Activated T-cell treated with anti-CD3 and anti-CD28 coated beads for 48 hours (primary cell): ENCODE measurements at places on chromosomes 7 and 10.

DNA sequence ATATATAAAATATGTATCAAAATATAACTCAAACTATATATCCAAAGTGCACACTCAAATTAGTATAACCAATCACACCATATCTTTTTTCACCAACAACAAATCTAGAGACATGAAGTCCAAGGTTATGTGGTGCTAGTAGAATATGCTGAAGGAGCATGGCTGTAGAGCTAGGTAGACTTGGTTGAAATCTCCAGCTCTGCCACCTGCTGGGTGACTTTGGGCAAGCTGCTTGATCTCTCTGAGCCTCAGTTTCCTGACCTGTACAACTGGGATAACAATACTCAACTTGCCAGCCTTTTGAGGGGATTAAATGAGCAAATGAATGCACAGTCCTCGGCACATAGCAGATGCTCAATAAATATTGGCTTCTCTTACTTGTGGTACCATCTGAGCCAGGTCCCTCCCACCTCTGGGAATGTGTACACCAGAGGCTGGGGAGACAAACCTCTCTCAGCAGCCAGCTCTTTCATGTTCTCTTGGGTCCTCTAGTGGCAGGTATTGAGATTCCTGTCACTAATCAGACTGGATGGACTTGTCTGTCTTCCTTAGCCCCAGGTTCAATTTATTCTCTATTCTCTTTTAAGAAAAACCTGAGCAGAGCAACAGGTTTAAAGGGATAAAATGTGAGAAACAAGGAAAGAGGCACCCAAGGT, 94.3 kb upstream of the PDE1C start:
- DNase-seq: no peak

GRCh38 chr10:5775685-5776084, 37.5 kb downstream of the GDI2 start:
- peak; percentile 61 for DNase-seq

- no peak for DNase-seq
Measured at GRCh38 chr7:2800931-2801688, 43.0 kb downstream of the GNA12 start.

GRCh38 chr10:6024334-6024682, 37.9 kb downstream of the IL2RA start:
- no peak for DNase-seq

GRCh38 chr7:157875230-157876179, 538.7 kb downstream of the DNAJB6 start:
- DNase-seq: peak; percentile 43

DNA sequence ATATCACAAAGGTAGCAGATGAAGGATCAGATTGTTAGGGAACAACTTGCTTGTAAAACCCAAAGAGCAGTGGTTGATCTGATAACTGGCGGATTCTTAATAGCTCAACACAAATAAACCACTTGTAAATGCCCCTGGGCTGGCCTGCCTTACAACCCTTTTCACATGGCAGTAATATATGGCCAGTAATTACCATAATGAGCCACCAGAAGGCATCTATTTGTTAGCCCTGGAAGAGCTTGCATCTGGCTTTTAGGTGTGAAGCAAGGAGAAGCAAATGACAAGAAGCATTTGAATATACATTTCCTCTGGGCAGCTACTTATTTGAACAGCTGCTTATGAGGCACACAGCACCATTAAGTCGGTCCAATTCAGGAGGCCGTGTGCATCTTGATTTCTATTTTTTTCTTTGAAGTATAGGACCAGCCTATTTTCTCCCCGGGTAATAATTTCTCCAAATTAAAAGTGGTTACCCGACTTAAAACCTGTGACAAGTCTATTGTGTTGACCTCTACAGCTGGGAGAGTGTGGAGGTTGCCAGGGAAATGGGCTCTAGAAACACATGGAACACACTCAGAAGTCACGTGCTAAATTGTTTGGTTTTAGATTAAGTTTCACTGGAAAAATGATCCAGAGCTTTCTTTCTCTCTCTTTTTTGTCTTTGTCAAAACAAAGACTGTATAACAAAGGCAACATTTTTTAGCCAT, 113.4 kb downstream of the SEM1 start:
- no peak for DNase-seq

GRCh38 chr10:60614363-60614762, 163.9 kb upstream of the CDK1 start:
- no peak for DNase-seq

DNA sequence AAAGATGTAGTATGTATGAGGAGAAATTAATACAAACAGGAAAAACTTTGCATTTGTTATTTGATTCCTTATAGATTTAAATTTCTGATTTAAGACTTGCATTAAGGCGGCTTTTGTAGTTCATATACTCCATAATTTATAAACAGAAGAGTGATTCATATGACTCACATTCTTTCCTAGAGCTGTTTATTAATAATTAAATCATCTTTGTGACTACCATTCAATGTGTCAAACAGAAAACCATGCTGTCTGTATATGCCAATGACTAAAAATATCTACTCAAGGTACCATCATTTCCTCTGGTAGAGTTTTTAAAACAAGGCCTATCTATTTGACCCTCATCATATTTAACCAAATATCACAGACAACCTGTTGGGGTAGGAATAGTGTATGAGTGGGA, 501.7 kb downstream of the PARD3 start:
- no peak for DNase-seq

GRCh38 chr10:78981970-78982281, 86.8 kb upstream of the ZMIZ1 start:
- DNase-seq: no peak

DNA sequence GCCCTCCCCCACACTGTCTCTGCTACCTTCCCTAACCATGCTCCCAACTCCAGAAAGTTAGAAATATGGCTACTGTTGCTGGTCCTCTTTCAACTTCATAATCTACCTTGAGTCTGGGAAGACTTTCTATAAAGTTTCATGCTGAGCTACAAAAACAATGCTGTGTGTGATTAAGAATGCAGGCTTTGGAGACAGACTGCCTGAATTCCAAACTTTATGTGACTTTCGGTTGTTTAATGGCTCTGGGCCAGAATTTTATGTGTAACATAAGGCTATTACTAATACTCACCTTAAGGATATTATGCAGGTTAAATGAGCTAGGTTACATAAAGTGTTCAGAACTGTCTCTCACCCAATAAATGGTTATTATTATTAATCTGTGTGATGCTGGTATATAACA, 19.1 kb downstream of the BET1 start:
- DNase-seq: no peak

DNA sequence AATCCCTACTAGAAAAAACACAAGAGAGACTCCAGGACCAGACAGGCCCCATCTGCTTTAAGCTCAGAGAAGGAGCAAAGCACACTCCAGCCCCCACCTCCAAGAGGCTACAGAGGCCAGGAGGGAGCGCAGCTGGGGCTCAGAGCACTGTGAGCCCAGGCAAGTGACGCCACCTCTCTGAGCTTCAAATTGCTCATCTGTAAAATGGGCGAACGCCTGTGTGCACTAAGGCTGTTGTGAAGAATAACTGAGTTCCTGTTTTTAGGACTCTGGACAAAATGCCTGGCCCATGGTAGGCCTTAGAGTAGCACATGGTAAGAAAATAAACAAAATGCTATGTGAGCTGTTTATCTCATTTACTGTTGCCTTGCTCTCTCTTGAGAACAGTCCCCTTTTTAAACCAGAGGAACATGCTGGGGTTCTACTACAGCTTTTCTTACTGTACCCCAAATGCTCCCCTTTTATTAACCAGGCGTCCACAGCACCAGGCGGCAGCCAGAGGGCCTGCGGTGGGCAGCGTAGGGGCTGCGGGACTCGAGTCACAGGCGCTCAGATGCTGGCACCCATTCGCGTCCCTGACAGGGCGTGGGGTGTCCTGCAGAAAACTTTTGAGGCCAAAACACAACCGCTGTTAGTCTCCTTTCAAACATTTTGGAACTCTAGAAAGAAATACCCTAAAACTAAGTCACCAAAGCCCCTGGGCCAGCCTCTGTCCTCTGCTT, 103.8 kb downstream of the TAX1BP1 start:
- no peak for DNase-seq

DNA sequence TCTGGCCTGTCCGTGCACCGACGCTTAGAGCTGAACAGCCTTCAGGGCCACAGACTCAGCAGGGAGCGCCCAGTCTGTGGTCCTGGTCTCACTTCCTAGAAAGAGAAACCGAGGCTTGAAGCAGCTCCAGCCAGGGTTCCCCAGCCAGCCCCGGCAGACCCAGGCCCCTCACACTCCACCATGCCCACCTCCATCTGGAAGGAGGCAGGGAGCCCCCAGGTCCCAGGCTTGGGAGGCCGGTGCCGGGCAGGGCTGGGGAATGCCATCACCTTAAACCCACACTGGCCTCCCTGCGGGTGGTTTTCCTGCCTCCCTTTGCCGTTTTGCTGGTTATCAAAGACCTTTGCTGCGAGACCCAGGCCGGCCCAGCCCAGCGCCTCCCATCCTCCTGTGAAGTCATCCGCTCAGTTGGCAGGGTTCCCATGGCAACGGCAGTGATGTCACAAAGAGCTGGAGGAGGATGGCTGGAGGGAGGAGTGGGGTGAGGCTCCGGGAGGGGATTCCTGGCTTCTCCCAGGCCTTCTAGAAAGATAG, 24.0 kb downstream of the ELFN1 start:
- DNase-seq: no peak

- no peak for DNase-seq
Measured at GRCh38 chr7:157000741-157001653, 9.5 kb downstream of the MNX1 start.

DNA sequence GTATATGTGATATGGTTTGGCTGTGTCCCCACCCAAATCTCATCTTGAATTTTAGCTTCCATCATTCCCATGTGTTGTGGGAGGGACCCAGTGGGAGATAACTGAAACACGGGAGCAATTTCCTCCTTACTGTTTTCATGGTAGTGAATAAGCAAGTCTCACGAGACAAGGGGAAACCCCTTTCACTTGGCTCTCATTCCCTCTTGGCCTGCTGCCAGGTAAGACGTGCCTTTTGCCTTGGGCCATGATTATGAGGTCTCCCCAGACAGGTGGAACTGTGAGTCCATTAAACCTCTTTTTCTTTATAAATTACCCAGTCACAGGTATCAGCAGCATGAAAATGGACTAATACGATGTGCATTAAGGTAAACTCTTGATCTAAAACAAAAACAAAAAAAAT, 357.1 kb upstream of the AOAH start:
- peak; percentile 23 for DNase-seq

GRCh38 chr7:121449735-121450240, 53.7 kb upstream of the FAM3C start:
- no peak for DNase-seq

DNA sequence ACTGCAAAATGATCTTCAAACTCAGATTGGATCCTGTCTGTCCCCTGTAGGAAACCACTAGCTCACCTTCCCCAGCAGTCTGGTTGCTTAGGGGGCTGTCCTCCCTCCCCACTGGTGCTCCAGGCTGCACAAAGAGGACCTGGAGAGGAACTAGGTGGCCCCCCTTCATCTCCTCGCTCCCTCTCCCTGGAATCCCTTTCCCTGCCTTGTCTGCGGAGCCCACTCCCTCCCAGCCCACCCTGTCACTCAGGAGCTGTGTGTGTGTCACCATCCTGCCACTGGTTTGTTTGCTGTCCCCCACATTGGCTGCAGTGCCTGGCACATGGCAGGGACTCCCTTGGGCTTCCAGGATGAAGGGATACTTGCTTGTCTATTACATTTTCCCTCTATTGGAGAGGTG, 35.5 kb upstream of the ZMIZ2 start:
- DNase-seq: no peak

DNA sequence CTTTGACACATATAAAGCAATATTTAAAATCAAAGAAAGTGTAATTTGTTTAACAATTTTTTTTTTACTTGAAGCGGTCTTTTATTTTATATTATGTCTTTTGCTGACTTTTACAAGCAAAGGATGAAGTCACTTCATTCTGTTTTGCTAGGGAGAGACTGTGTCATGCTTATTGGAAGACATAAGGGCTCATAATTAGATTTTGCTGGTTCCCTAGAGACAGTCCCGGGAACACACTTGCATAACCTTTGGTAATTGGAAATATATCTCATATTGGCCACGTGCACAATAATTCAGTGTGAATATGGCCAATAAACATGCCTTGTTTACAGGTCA, 448 bp upstream of the NET1 start:
- no peak for DNase-seq

GRCh38 chr7:25671111-25671510, 442.8 kb upstream of the NPVF start:
- no peak for DNase-seq

- no peak for DNase-seq
Measured at GRCh38 chr7:55489552-55489951, 82.8 kb downstream of the VOPP1 start.

DNA sequence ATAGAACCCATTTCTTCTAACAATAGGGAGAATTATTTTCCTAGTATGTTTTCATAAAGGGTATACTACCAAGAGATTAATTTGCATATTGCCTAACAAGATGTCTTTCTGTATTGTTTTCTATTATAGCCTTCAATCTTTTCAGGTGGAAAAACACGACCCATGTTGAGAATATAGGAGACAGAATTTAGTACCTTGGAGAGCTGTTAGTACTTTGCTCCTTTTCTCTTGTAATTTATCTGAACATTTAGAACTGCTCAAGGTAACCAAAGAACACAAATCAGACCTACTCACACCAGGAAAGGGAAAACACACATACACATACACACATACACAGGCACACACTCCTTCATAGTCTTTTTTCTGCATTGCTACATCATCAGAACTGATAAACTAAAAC, 7.8 kb upstream of the TRDMT1 start:
- no peak for DNase-seq

DNA sequence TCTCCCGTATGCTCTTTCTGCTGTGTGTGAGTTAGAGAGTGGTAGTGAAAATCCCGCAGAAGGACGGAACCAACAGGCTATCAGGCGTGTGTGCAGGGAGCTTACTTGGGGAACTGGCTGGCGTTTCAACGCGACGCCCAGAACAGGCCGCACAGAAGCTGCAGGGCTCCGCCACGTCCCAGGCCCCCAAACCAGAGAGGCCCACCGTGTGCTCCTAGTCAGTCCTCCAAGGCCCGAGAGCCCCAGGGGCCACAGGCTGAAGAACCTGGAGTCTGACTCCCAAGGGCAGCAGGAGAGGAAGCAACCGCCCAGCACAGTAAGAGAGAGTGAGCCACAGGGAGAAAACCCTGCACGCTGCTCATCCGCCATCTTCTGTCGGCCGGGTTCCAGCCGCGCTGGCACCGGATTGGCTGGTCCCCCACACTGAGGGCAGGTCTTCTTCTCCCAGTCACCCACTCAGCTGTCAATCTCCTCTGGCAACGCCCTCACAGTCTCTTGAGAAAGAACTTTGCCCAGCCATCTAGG, 730.6 kb upstream of the VSTM2A start:
- no peak for DNase-seq

GRCh38 chr7:92930404-92930803, 94.0 kb upstream of the CDK6 start:
- no peak for DNase-seq

DNA sequence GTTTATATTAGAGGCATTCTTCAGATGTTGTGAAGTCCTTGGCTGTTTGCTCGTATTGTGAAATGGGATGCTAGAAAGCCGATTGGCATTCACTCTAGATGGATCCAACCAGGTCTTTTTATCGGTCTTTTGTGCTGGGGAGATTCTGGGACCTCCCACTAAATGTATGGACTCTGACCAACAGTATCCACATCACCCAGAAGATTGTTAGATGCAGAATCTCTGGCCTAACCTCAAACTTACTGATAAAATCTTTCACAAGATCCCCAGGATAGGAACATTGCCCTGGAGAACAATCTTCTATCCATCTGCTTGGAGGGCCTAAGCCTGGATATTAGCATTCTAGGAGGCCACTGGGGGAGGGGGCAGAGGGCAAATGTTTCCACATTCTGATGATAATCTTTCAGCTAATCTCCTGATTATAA, 160.9 kb downstream of the PLXDC2 start:
- DNase-seq: no peak
